ENCODE measurements at places on chromosomes 4 and X.

GRCh38 chr4:35938936-35939335, 305.4 kb downstream of the ARAP2 start:
- no peak for DNase-seq

GRCh38 chr4:128060121-128060698, 902 bp upstream of the LARP1B start:
- no peak for DNase-seq

- no peak for DNase-seq
Measured at GRCh38 chrX:19804151-19804550, 83.2 kb downstream of the SH3KBP1 start.

GRCh38 chr4:78355306-78355705, 196.3 kb upstream of the ANXA3 start:
- DNase-seq = no peak

DNA sequence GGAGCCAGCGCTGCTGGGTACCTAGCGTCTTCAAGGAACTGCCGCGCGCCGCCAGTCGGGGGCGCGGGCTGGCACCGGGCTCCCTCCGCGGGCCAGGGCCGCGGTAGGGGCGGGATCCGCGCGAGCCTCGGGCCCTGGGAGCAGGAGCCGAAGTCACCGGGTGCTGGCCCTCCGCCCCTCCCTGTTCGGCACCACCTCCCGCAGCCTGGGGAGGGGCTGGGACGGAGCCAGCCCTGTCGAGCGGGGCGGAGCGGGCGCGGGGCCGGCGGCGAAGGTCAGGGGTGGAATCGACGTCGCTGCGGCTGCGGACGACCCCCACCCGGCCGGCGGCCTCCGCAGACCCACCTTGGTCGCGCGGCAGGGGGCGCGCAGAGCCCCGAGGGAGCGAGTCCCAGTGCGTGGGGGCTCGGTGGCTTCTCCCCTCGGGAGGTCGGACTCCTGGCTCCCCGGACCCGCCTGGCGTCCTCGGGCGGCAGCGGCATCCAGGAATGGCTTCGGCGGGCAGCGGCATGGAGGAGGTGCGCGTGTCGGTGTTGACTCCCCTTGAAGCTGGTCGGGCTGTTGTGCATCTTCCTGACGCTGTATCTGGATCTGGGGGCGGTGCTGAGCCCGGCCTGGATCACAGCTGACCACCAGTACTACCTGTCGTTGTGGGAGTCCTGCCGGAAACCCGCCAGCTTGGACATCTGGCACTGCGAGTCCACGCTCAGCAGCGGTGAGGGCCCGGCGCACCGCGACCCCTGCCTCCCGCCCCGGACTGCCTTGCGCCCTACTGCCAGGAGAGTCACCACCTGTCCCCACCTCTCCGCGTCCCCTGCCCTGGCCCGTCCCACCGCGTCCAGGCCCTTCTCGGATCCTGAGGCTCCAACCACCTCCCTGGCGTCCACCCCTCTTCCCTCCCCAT, 50.5 kb upstream of the FAM47C start:
- no peak for DNase-seq

GRCh38 chrX:1713296-1713695, 98.4 kb downstream of the ASMT start:
- DNase-seq = no peak

GRCh38 chr4:142811034-142811433, 35.1 kb downstream of the INPP4B start:
- DNase-seq = no peak

GRCh38 chr4:141518222-141518621, 118.2 kb upstream of the IL15 start:
- no peak for DNase-seq

DNA sequence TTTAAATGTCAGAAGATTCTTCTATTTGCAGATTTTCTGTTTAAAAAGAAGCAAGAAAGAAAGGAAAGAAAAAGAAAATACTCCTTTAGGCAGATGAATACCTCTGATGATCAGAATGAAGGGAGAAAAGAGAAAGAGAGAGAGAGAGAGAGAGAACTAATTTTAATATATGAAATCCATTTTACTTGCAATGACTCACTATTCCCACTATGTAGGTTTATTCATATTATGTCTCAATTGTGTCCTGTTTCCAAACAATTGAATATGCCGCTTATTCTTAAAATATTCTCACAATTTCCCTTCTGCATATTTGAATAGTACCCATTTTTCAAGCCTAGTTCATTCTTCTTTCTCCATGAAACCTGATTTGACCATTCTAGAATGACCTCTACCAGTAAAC, 11.7 kb downstream of the MEPE start:
- DNase-seq = no peak

DNA sequence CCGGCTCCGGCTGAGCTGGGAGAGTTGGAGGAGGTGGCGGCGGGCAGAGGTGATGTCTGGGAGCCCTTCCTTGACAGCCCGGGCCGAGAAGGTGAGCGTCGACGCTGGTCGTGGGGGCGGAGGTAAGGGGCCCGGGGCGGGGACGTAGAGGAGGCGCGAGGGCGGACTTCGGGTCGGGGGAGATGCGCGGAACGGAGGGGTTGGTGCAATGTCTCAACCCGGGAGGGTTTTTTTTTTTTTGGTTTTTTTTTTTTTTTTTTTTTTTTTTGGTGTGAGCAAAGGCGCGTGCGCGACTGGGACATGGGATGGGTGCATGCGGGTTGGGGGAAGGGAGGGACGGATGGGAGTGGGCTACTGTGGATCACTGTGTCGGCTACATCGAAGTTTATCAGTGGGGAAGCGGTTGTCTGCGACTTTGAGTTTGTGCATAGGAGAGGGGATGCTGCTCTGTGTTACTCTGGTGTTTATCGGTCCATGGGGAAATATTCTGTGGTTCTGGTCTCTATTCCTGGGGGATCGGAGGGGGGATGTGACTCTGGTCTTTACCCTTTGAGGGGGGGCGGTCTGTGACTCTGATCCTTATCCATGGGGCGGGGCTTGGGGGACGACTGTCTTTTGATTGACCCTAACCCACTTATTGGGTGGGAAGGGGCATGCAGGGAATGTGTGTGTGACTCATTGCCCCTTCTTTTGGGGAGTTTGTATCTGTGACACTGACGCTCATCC, 537 bp downstream of the RBM10 start:
- no peak for DNase-seq

- no peak for DNase-seq
Measured at GRCh38 chrX:153454901-153455550, 9.2 kb upstream of the TREX2 start.

DNA sequence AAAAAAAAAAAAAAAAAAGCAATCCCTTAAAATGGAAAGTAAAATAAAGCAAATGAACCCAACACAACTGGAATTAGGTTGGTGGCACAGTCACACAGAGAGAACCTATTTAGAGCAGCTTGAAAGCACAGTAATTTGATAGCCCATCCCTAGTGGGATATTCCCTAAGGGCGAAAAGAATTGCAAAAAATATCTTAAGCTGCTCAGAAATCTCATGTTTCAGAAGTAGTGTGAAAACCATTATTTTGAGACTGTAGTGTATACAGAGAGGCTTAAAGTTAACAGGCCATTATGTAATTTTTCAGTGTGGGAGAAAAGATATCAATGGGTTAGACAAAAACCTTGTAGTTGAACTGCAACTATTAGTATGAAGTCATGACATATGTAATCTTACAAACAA, 40.0 kb upstream of the DHX15 start:
- DNase-seq = no peak

- no peak for DNase-seq
Measured at GRCh38 chr4:111187108-111187507, 564.2 kb upstream of the PITX2 start.

DNA sequence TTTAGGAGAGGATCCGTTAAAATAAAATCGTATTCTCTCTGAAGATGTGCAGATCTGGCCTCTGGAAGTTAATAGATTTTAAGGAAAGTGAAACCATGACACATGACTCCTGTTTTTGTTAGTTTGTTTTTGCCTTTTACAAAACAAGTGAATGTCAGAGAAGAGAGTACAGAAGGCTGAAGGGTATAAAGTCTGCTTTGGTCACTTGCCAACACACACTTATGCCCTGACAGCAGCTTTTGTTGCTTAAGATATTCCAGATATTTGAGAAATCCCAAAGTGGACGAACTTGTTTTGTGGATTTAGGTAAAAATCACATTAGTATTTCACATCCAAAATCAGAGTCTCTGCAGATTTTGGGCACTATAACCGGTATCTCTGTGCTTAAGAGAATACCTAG, 192.4 kb upstream of the RASGEF1B start:
- DNase-seq = no peak

- no peak for DNase-seq
Measured at GRCh38 chrX:10496345-10496965, 123.9 kb downstream of the MID1 start.

GRCh38 chr4:54855191-54855854, 197.6 kb downstream of the KIT start:
- no peak for DNase-seq

- no peak for DNase-seq
Measured at GRCh38 chr4:171714791-171715454, 98.3 kb upstream of the GALNTL6 start.

DNA sequence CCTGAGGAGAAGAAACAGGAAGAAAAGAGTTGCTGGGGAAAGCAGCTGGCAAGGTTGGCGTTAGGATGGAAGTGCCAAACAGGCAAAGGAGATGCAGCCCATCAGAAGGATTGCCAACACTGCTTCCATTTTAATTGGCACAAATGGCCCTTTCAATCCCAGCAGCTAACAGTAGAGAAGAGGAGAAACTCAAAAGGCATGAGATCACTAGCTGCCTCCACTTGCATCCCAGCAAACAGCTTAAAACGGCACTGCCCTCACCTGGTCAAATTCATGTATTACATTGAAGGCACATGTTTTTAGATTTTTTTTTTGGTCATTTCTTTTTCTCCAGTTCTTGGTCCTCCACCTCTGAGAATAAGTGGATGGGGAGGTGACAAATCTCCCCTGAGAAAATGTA, 14.9 kb upstream of the LOC101059915 start:
- DNase-seq = peak; percentile 38

GRCh38 chr4:153232768-153233167, 28.5 kb downstream of the TRIM2 start:
- DNase-seq = no peak

GRCh38 chrX:82362550-82362949, 1145.5 kb upstream of the POU3F4 start:
- no peak for DNase-seq

DNA sequence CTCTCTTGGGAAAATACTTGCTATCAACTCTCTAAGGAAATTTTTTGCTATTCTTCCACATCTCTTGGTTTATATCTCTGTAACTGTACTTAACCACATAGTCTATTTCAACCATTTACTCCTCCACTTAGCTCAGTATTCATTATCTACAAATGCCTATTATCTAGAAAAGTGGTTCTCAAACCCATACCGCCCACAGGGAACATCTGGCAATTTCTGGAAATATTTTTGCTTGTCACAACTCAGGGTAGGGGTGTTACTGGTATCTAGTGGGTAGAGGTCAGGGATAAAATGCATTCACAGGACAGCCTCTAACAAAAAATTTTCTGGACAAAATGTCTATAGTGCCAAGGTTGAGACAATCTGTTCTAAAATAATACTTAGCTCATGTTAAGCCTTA, 14.4 kb downstream of the ATRX start:
- DNase-seq = no peak

DNA sequence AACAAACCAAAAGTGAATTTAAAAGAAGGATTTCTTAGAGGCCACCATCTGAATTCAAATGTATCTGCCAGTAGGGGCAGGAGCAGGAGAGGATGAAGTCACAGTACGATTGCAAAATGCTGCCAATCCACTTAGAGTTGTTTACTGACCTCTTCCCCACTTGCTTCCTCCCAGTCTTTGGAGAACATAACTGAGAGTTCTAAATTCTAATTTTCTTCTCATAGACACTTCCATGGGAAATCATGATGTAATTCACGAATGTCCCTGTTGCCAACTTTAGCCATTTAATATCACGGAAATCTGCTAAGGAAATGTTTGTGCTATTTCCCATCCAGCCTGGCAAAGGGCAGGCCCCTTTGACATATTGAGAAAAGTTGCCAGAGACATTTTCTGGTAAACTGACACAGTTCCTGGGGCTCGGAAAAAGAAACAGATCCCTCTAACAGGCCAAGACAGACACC, 33.6 kb upstream of the NOCT start:
- DNase-seq = no peak

DNA sequence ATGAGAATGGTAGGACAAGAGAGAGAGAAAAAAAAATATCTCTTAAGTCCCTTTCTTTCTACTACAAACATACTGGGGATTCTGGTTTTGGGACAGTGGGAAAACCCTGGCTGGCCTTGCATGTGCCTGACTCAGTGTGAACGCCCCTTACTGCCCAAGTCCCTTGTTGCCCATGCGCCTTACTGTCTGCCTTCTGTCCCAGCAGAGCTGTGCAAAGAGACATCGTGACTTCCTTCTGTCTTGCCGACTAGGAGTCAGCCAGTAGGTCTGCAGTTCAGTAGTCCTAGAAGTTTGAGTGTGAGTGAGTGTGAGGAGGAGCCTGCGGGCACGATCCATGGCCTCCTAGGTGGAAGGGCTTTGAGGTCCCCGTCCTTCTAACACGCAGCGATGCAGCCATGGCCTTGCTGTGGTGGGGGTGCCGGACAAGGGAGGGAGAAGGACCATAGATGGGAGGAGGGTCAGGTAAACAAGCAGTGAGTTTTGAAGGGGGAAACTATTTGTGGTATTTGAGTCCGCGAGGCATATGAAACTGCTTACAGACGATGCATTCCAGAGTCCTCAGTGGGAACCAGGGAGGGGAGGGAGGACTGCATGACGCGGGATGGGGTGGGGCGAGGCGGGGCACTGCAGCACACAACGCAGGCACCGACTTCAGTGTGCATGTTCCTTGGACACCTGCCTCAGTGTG, at the start of gene XAGE2:
Gene XAGE2, plus strand, starts transcription at position 654 of the 688 bp plus-strand sequence. CDS start 994 bp downstream, outside the sequence.
- DNase-seq = no peak

- no peak for DNase-seq
Measured at GRCh38 chr4:7786040-7786439, 153.6 kb downstream of the AFAP1 start.

DNA sequence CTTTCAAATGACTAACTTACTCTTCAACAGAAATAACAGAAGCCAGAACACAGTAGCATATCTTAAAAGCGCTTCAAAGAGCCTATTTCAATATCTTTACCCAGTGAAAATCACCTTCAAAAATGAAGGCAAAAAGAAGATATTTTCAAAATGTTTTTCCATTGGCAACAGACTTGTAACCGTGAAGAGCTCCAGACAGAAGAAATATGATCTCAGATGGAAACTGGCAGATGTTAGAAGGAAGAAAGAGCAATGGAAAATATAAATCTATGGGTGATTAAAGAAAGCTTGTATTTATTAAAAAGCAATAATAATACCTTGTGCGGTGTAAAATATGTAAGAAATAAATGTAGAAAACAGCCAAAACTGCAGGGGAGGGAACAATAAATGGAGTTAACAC, 35.7 kb downstream of the PRKG2 start:
- DNase-seq = no peak

DNA sequence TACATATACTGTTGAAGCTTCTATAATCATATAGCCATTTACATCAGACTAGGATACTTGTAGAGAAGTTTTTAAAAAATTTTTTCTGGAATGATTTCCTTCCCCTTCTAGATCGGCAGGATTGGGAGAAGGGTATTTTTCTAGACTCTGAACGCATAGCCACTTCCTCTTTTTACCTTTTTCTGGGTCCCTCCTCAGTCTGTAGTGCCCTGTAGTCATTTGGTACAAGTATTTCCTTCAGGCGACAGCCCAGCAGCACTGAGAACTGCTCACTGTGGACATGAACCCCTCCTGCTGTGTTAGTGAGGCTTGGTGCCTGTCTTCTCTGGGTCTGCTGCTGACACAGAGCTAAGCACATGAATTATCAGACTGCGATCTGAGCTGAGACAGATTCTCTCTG, 255.4 kb downstream of the ARHGAP10 start:
- no peak for DNase-seq

- DNase-seq = no peak
Measured at GRCh38 chr4:44861756-44862155, 135.4 kb upstream of the GNPDA2 start.

Measured in CD4-positive, alpha-beta T cell treated with Interleukin-1 beta for 1 hour (primary cell).